ENCODE measurements at places on chromosomes 13 and 19. TPM values are rescaled to one million over a fixed set of nuclear protein-coding genes. Genes with fewer than 3 reads are reported as not detected.

Gene CRTC1
- total RNA-seq = 11.1 TPM

Gene ZNF575
- 1.6 TPM for total RNA-seq

DNA sequence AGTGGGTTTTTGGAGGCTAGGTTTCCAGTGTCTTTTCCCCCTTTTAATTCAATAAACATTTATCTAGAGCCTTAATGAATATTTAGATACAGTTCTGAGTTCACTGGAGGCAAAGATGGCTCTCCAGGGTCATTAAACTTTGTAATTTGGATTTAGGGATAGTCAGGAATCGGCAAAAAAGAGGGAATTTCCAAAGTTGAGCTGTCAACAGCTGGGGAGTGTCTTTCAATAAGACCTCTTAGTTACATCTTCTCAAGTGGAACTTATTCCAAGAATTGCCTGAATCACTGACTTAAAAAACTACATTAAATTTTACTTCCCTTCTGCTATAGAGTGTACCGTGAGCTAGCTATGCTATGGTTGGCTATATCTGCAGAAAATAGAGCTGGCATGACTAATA, 2.0 kb downstream of the LRCH1 start:
- no peak for DNase-seq

DNA sequence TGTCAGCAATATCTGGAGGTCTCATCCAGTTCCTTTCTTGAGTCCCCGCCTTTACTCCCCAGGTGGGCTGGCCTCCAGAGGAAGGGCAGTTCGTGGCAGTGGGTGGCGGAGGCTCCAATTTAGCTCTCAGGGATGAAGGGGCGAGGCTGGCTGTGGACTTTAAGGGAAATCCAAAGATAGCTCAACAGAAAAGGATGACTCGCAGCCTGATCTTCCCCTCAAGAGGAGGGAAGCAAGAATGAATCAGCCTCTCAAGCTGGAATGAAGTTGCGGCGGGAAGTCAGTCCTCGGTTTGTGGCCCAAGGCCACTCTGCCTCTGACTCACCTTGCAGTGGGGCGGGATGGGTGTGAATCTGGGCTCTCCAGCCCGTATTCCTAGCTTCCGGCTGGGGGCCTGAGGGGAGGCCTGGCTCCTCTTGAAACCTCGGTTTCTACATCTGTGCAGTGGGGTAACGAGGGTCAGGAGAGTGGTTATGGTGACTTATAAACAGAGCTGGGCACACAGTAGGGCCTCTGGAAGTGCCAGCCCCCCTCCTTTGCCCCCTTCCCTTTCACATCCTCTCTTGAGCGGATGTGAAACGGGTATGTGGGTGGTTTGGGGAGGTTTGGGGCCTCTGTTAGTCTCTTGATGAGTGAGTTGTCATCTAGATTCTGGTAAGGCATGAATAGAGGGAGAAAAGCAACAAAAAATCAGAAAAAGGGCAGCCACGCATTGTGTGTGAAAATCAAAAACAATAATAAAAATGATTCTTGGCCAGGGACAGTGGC, 10.5 kb upstream of the SMG9 start:
- DNase-seq = peak; percentile 80

DNA sequence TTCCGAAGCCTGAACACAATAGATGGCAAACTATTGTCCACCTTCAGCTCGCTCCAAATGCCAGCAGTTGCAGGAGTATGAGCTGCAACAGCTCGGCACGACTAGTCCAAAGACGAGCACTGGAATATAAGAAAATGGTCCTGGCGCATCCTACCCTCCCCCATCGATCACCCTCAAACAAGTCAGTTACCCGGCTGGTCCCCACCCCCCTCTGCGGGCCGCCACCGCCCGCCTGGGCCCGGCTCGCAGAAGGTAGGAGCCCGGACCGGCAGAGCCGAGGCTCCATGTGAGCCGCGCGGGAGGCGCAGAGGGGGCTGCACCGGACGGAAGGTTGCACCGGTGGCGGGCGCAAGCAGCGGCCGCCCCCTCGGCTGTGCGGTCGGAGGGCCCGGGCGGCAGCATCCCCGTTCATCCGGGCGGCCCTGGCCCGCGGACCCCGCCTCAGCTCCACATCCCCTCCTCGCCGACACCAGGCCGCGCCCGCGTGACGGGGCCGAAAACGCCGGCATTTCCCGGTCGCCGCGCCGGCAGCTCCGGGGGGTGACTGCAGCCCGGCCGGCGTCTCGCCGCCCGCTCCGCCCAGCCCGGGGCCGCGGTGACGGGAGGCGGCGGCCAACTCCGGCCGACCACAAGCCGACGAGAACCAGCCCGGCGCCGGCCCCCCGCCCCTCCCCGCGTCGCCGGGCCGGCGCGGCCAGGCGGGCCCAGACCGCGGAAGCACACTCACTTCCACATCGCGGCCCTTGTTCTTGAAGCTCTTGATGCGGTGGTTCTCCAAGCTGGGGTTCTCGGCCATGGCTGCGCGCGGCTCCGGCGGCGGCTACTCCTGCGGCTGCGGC, 552 bp downstream of the KPNA3 start:
- DNase-seq = peak; percentile 53

Measured in left cardiac atrium (tissue), 4 donors.